Activated naive CD4-positive, alpha-beta T cell treated with anti-CD3 and anti-CD28 coated beads, Interleukin-2, amount 10 ng/mL, durations not matched to agents 7 days and 5 days (primary cell): ENCODE measurements at places on chromosomes 12 and 14.

GRCh38 chr14:30375296-30375892, 183.6 kb upstream of the G2E3 start:
- DNase-seq, result peak; percentile 74

DNA sequence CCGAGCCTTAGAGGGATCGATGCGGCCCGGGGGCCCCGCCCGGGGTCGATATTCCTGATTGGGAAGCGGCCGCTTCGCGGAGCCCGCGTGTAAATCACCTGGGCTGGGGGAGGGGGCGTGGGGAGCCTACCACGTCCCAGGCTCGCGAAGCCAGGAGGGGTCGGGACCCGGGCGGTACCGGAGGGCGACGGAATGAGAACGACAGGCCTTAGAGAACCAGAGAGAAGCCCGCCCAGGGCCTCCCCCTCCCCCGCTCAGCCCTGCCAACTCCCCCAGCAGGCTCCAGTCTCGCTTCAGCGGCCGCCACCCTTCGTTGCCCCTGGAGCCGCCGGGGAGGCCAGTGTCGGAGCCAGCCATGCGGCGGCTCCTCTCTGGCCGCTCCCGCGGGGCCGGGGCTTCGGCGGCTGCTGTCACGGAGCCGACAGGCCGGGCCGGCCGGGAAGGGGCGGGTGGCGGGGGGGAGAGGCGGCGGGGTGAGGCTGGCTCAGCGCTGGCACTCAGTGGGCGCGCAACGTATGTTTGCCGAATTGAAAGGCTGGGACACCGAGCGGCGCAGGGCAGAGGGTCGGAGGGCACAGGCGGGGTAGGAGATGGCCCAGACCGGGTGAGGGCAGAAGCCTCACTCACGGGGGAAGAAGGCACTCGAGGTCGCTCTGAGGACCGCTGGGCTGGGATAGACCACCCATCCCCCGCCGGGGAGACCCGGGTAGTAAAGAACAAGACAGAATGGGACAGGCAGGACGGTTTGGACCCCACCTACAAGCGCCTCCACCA, 1.4 kb upstream of the DNAJC22 start:
- peak; percentile 25 for DNase-seq

- no peak for DNase-seq
These were observed 1.2 kb upstream of the FBXO33 start for GRCh38 chr14:39433452-39433813.

DNA sequence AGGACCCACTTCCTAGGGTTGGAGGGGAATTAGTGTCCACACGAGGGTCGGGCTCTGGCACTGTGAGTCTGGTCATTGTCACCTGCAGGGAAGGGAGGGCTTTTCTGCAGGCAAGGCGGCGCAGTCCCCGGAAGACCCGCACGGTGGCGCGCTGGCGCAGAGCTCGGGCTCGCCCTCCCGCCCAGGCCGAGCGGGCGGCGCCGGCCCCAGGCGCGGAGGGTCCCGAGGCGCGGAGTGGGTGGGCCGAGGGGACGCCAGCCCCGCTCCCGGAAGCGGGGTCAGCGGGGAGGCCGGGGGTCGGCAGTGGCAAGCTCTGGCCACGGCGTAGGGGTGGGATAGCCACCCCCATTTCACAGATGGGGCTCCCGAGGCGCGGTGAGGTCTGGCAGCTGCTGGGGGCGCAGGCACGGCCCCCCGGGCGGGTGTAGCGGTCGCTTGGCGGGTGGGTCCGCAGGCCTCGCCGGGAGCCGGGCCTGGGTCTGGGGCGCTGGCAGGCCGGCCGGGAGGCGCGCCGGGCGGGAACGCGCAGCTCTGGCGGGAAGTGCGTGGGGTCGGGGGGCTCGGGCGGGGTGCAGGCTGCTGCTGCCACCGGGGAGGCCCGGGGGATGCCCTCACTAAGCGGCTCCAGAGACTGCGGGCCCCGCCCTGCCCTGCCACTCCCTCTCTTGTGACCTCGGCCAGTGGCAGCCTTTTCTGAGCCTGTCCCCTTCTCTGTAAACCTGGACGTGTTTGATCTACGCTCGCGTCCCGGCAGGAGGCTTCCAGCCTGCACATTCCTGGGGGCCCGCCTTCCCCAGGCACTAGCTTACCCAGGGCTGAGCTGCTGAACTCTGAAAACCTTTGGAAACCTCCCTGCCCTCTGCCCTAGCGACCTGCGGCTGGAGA, 46.1 kb downstream of the CYP46A1 start:
- DNase-seq, result peak; percentile 78

DNA sequence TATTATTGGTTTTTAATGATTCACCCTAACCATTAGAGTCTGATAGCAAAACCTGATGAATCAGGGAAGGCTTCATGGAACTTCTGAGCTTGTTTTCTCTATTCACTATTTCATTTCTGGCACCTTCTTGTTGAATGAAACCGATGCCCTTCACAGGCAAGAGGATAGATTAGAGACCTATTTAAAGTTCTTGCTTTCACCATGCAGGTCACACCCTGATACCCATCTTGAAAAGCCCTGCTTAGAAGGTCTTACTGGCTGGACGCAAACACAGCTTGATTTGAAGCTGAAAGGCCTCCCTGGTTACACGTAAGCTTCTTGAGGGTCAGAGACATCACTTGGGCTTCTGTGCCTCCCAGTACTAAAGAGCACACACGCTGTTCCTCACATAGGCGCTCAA, 29.2 kb downstream of the TMEM229B start:
- DNase-seq, result no peak

- no peak for DNase-seq
These were observed 104.5 kb downstream of the MYRFL start for GRCh38 chr12:69929531-69929930.

DNA sequence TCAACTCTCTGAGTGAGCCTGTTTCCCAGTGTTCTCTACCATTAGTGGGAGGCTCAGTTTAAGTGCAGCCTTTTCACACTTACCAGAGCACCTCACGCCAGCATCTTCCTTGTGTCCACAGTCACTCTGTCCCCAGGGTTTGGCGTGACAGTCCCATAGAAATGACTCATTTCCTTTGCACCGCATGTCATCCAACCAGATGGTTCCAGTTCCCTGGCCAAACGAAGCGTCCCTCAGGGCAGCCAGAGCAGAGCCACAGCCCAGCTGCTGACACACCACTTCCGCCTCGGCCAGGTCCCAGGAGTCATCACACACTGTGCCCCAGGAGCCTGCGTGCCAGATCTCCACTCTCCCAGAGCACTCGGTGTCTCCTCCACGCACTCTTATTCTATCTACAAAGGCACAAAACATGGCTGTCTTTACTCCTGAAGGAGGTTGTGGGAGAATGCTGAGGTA, 65.4 kb downstream of the ACSM4 start:
- no peak for DNase-seq
